HEK293T (cell line): ENCODE measurements at places on chromosomes 12 and 14.
A peak's percentile ranks its signal among the peaks of the same experiment; 100 is the strongest.

DNA sequence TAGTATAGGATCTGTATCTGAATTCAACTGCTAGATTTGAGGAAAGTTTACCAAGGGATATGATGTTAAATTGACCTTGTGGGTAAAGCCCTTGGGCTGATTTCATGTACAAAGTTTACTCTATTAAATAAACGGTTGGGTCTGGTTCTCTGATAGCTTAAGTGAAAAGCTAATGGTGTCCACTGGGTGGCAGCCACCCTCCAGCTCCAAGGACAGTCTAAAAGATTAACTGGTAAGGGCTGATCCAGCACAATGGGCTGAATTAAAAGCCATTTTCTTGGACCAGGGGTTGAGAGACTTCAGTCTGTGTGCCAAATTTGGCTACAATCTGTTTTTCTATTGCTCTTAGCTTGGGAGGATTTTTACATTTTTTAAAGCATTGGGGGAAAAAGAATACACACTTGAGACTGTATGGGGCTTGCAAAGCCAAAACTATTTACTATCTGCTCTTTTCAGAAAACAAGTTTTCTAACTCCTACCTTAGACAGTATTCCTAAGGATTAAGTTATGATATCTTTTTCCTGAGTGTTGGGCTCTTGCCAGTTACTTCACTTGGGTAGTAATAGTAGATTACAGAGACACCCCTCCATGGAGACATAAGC, 116.5 kb downstream of the GPHN start:
- peak; percentile 52 for DNase-seq

DNA sequence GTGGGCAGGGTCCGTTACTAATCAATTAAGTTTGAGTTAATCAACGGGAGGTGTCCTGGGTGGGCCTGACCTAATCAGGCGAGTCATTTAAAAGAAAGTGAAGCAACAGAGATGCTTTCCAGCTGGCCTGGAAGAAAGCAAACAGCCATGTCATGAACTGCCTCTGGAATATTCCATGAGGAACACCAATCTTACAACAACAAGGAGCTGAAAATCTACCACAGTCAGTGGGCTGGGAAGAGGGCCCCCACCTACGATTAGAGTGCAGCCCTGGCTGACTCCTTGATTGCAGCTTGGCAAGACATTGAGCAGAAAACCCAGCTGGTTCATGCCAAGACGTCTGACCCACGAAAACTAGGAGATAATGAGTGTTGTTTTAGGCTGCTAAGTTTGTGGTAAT, 56.2 kb downstream of the SSPN start:
- no peak for DNase-seq

- peak; percentile 48 for DNase-seq
Observed at GRCh38 chr12:124715121-124715990, 147.9 kb upstream of the NCOR2 start.

DNA sequence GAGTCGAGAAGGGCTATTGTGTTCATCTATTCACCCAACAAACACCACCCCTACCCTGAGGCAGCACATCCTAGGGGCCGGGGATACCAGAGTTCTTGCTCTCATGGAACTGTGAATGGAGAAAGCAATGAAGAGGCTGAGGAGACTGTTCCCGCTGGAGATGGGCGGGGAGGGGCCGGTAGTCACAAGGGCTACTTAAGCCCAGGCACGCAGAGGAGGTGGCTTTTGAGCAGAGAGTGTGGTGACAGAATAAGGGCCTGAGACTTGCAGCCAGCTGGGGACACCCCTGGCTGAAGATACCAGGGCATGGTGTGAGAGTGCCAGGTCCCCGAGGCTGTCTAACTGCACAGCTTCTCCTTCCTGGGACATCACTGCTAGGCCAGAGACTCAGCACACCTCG, 114.1 kb upstream of the EVL start:
- DNase-seq = no peak

- DNase-seq = no peak
Observed at GRCh38 chr12:55874443-55874842, 31.7 kb upstream of the MMP19 start.

DNA sequence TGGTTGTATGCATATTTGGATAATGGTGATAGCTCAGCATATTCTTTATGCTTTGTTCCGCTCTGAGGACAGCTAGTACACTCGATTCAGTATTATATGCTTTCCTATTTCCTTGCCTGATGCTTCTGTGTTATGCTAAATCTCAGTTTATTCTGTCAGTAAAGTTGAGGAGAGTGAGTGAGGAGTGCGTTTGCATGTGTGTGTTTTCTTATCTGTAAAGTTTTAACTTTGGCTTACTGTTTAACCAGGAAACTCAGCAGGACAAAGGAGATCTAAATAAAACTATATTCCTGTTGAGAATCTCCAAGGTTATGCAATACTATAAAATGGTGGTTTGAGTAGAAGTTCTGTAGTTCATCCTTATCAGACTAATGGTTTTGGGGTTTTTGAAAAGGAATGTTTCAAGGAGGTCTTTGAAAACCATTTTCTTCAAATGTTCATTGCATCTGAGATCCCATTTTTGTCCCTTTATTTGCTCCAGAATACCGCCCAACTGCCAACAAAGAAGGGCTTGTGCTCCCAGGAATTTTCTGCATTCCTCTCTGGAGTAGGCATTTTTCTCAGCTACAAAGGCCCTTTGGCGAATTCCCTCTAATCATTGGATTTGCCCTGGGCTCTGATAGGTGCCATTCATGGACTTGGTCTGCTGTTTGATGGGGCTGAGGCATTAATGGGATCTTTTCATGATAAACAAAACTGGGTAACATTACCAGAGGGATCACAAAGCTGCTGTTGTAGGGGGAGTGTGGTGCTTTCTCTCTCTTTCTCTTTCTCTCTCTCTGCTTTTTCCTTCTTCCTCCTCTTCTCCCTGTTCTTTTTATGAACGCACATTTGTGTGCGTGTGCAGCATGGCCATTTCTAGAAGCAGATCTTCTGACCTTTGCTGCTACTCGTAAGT, 71.7 kb downstream of the HMGA2 start:
- DNase-seq = no peak

DNA sequence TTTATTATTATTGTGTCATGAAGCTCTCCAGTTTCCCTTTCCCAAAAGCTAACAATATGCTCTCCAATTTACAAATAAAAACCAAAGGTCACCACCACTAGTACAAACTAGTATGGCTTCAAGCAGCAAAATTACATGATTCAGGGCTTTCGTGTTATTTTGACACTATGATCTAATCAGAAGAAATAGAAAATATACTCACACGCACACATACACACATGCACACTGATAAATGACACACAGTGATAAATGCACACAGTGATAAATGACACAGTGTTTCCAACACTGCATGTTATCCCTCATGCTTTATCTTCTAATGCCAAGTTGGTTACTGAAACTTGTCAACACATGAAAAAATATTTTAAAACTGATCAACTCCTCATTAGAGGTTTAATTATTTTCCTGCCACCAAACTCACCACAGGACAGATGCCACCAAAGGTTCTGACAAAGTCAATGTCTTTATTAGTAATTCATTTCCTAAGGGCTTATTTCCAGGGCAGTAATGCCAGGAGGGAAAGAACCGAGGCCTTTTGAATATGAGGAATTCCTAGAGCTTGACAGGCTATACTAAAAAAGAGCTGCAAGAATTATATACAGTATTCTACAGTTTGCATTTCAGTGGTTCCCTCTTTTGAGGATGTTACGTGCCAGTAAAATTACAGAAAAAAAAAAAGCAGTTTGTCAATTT, 82.4 kb downstream of the PPP2R5E start:
- no peak for DNase-seq

DNA sequence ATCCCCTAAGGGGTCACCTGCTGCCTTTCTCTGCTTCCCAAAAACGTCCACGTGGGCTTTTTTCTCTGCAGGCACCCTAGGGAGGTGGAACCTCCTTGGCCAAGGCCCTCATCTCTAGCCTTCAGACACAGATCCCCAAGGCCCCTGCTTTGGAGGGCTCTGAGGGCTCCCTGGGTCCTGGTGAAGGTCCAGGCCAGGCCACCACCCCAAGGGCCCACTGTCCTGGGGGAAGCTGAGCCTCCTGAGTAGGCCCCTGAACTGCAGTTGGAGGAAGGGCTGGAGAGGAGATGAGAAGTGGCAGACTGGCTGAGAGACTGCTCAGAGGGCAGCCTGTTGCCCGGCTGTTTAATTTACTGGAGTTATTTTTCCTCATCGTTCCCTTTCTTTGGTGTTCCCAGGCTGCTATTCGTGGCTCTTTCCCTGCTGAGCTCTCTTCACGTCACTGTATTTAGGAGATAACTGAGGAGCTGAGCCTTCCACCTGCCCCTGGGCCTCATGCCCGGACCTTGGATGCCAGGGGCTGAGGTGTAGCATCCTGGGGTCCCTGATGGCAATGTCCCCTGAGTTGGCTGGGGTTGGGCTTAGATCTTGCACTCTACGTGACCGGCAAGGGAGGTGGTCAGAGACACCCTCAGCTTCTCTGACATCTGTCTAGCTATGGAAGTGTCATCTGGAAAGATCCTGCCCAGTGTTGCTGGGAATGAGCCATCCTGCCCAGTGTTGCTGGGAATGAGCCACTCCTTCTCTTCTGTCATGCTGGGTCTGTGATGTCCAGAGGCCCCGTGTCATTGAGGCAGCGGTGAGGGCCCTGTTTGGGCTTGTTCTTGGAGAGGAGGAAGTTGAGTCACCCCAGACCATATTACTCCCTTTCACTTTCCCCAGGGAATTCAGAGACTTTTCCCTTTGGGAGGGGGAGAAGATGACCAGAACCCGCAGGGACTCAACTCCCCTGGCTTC, 139.8 kb downstream of the TSPAN9 start:
- DNase-seq = no peak

- DNase-seq = no peak
Observed at GRCh38 chr14:49516286-49516685, 69.9 kb downstream of the RPS29 start.

DNA sequence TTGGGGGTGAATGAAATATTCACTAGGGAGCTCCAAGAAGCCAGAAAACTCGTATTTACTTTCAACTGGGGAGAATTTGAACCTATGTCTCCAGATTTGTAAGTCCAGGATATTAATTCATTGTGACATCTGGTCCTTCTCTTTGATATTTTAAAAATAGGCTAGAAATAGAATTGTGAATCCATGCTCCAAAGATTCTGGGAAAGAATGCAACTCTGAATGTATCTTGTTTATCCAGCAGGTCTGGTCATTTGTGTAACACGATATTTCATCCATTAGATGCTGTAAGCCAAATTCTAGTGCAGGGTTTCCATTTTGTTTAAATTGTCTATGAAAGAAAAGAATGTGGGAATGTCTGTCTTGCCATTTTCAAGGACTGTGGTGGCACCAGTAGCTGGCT, 334.7 kb downstream of the BMP4 start:
- no peak for DNase-seq

DNA sequence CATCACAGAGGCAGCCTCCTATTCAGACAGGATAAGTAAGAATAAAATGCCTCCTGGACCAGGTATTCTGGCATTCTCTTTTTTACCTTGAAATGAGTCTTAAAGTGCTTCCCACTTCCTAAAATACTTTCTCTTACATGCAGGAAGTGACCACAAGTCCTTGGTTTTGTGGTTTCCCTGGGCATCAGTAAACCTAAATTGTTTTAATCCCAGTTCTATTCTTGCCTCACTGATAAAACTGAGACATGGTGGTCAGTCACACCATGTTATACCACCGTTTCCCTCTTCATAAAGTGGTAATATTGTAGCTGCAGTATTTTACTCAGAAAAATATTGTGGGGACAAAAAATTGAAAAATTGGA, 1.2 kb upstream of the SALL2 start:
- no peak for DNase-seq

- DNase-seq = peak; percentile 32
Observed at GRCh38 chr12:51848841-51849735, 570 bp upstream of the FIGNL2 start.

DNA sequence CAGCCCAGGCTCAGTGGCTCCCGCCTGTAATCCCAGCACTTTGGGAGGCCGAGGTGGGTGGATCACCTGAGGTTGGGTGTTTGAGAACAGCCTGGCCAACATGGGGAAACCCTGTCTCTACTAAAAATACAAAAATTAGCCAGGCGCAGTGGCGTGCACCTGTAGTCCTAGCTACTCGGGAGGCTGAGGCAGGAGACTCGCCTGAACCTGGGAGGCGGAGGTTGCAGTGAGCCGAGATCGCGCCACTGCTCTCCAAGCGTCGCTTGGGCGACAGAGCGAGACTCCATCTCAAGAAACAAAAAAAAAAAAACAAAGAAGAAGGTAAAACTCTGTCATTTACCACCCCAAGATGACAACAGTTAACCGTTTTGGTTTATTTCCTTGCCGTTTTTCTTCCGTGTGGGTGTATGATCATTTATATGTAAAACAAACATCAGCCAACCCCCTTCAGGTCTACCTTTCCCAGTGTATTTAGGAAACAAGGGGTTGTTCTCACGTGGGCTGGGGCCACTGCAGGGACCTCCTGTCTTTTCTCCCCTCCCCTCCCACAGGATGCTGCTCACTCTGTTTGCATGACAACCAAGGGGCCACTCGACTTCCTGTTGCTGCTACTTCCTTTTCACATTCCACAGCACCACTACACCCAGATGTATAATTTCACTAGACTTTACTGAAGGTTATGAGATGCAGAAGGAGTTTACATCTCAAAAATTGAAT, 13.6 kb downstream of the TTC9 start:
- DNase-seq = no peak

DNA sequence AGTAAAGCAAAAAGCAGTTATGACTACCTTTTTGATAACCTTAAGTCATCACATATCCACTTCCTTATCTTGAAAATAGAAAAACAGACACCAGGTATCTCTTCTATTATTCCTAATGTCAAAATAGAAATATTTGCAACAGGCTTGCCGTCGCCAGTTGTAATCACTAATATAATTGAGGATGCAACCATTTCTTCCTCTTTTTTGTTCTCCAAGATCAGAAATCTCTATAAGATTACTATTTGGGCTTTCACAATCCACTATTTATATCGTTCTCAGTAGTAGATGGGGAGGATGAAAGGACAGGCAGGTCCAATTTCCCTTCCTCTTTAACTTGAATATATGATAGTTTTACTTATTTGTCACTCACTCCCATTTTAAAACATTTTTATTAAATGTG, 130.2 kb upstream of the HMGA2 start:
- no peak for DNase-seq

DNA sequence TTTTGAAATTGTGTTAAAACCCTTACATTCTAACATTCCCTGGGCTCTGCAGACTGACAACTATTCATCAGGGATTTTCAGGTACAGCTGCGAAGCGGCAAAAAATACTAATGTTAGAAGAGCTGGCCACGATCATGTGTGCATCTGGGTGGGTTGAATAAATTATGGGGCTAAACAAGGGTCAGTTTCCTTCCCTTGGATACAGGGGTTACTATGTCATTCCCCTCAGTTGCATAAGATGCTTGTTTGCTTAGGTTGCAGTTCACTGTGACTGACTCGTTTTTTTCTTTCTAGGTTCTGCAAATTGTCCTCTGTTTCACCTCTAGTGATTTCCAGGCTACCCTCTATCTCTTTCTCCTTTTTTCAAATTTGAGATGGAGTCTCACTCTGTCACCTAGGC, 58.1 kb upstream of the GRIP1 start:
- DNase-seq = no peak

DNA sequence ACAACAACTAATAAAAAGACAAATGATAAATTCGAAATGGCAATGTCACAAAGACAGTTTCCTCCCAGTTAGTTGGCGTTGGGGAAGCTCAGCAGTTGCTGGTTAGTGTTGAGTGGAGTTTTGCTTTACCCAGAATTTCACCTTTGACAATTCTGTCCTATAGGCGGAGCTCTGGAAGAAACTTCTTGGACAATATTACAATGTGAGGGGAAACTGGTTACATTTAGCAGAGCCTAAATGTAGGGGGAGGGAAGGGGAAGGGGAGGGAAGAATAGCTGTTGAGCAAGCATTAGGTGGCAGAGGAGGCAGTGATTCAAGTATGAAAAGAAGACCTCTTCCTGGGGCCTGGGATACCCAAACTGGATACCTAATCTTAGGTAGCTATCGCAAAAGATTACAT, 51.4 kb downstream of the BDKRB1 start:
- peak; percentile 11 for DNase-seq
